ENCODE measurements at places on chromosomes 4 and X. TPM values are rescaled to one million over a fixed set of nuclear protein-coding genes. Genes with fewer than 3 reads are reported as not detected.

DNA sequence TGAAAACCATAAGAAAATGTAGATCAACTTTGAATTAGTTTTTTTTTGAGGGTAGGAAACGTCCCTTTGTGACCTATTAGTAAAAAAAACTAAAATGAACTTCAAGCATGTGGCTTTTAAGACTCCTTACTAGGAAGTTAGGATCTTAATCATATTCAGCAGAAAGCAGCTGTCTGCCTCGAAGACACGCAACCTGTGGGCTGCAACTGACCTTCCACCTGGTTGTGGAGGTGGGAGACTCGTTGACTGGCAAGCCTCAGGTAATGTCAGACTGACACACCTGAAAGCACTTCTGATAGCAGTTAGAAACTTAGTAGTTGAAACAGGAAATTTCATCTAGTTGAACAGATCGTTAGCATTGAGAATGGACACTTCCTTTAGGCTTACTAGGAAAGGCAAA is 37.4 kb downstream of the CCNG2 start:
- DNase-seq = no peak

TMEM154 gene
- 8.6 TPM for total RNA-seq

GRCh38 chr4:162162672-162163071 is 1.1 kb downstream of the FSTL5 start:
- DNase-seq = no peak

VEGFC gene
- 35.1 TPM for total RNA-seq

DNA sequence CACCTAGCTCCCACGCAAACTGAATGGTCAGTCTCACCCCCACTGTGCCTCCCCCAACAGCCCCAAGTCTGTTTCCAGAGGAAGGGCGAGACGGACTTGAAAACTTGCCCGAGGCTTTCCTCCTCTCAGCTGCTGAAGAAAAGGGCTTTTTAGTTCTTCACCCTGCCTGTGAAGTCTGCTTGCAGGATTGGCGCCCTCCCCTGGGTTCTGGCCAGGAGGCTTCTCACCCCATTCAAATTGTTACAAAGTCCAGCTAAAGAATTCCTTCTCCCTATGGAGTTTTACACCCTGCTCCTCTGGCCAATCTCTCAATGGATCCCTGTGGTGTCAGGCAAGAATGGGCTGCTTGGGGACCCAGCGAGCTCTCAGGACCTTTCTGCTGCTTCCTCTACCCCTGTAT is 241.0 kb downstream of the AFF2 start:
- DNase-seq = no peak

DNA sequence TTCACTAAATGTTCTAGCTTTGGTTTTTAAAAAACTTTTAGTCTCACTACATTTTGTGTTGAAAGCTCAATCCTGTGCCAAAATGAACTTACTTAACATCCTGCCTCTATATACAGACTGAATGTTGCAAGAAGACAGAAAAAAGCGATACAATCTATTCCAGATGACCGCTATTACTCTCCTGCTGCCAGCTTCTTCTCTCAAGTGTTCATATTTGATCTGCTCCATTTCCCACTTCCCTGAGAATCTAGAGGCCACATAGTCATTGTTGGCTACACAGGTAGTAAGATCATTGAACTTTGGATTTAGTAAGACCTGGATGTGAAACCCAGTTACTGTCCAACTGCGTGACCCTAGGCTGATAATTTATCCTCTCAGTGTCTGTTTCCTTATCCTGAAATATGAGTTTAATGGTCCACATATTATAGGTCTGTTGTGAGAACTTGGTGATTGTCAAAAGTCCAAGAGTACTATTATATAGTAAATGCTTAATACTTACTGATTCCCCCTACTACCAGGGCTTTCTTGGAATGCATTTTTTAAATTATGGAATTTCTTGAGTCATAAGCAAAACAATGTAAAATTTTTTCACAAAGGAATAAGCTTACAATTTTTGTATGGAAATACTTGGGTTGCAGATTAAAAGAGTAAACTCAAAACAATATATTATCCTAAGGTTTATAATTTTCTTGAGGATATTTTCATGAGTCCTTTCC is 976.8 kb upstream of the ADGRL3 start:
- DNase-seq = no peak

GRCh38 chr4:57405359-57405758 is 295.2 kb upstream of the IGFBP7 start:
- no peak for DNase-seq

DNA sequence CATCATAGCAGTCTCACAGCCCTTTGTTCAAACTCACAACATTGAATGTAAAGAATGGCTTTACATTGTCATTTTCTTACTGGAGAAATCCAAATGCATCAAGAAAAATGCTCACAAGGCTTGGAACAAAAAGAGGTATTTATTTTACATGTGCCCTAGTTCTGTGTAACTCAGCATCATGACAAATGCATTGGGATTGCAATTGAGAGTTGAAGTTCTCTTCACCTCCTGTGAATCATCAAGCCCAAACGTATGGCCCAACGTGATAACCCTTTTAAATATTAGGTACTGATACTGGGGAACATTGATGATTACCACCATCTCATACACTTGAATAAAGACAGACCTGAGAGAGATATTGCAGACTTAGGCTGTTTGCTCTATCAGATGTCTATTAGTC is 61.6 kb downstream of the GASK1B start:
- DNase-seq = no peak

DNA sequence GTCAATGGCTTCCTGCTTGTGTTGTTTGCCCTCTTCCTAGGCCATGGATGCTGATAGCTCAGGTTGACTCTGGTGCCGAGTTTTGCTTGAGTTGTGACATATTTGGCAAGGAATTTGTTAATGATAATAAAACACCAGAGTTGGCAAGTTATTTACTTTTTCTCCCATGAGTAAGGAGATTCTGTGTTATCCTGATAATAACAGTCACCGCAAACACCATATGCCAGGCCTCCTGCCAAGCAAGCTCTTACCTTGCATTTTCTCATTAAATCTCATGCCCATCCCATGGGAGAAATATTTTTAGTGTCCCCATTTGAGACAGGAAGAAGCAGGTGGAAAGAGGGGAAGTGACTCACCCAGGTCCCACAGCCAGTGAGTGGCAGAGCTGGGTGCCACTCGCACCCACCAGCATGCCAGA is 67.4 kb upstream of the CLCN4 start:
- DNase-seq = no peak

STAP1 gene
- not detected for total RNA-seq

MSANTD1 gene
- total RNA-seq = 0.64 TPM

DNA sequence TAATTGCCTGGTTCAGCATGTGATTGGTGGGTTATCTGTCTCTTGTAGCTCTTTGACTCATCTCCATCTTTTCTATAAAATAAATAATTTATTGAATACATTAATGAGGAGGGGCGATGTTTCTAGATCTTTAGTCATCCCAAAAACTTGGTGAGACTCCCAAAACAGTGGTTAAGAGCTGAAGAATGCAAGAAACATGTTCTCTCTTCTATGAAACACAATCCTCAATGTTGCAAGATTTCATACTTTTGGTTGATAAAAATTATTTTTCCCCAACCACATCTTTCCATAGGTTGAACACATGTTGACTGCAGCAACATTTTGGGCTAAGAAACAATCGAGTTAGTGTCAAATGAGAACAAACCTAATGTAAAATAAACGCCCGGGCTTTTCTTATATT is 1.2 kb upstream of the TMEM47 start:
- no peak for DNase-seq

- DNase-seq = no peak
These were observed 42.3 kb downstream of the SRPX start for GRCh38 chrX:38178396-38178795.

- no peak for DNase-seq
These were observed 223.5 kb downstream of the ZNF674 start for GRCh38 chrX:46321676-46322075.

DNA sequence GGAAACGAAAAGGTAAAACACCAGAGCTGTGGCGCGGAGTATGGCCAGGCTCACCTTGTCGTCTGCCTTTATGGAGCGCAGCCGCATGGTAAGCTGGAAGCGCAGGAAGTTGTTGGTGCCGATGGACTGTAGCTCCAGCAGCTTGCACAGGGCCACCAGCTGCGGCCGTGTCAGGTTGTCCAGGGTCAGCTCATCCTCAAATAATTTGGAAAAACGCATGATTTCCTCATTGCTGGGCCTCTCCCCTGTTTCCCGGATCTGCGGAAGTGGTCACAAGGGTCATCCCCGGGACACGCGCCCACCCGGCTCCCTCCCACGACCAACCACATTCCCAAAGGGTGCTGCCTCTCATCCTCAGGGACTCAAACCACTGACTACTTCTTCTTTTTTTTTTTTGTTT is 23.3 kb downstream of the LETM1 start:
- no peak for DNase-seq

GRCh38 chrX:15873566-15873965 is 19.0 kb upstream of the AP1S2 start:
- DNase-seq = no peak
